ENCODE measurements at places on chromosomes 2 and 18.

- H3K4me1 ChIP-seq, result peaks cover 24% of the 10 kb centered on the region
- H3K27me3 ChIP-seq, result no peaks in the 10 kb centered on the region
- no peak for DNase-seq
- no peaks in the 10 kb centered on the region for H3K36me3 ChIP-seq
Measured at GRCh38 chr2:71832388-71832787, 315.3 kb downstream of the CYP26B1 start.

DNA sequence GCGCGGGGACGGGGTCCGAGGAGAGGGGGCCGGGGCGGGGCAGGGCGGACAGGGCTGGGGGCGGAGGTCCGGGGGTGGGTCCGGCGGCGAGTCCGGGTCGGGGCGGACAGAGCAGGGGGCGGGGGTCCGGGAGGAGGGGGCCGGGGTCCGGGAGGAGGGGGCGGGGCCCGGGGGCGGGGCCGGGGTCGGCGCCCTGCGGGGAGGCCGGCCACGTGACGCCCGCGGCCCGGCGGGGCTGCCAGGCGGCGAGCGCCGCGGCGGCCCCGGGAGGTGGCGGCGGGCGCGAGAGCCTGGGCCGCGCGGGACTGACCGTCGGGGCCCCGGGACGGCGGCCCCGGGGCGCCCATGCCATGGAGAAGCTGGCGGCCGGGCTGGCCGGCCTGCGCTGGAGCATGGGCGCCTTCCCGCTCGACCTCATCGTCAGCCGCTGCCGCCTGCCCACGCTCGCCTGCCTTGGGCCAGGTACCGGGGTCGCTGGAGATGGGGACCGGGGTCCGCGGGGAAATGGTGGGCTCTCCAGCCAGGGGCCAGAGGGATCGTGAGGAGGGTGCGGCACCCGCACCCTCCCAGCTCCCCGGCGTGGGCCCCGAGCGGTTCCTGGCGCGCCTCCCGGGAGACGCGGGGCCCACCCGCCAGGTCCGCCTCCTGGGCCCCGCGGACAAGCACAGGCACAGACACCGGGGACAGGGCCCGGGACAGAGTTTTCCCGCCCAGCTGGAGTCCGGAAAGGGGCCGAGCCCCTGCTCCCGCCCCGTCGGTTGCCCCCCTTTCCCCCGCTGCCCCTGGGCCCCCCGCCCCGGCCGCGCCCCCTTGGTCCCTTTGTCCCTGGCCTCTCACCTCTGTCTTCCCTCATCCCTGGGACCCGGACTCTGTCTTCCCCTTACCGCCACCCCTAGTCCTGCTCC, at the start of gene GAREM2:
TSS of gene GAREM2 (plus strand) at position 218 of the 905 bp plus-strand sequence. CDS start at position 351, 133 bp downstream.
- H3K4me3 ChIP-seq, result peak within 1 kb of the TSS; percentile 23
- H3K36me3 ChIP-seq, result no peaks in the 10 kb centered on the region
- peaks cover 13% of the 10 kb centered on the region for H3K4me1 ChIP-seq
- H3K27ac ChIP-seq, result no peak within 1 kb of the TSS

- H3K27ac ChIP-seq, result peak overlapping the region; percentile 42
- H3K27me3 ChIP-seq, result no peaks in the 10 kb centered on the region
- H3K4me1 ChIP-seq, result no peaks in the 10 kb centered on the region
- DNase-seq, result no peak
- H3K4me3 ChIP-seq, result no peak overlapping the region
Measured at GRCh38 chr2:189629531-189630453, 31.5 kb upstream of the ASNSD1 start.

GRCh38 chr18:8991155-8991554, 111.3 kb upstream of the NDUFV2 start:
- DNase-seq, result no peak
- H3K4me3 ChIP-seq, result no peak overlapping the region
- peaks cover 13% of the 10 kb centered on the region for H3K4me1 ChIP-seq
- H3K27me3 ChIP-seq, result no peaks in the 10 kb centered on the region

DNA sequence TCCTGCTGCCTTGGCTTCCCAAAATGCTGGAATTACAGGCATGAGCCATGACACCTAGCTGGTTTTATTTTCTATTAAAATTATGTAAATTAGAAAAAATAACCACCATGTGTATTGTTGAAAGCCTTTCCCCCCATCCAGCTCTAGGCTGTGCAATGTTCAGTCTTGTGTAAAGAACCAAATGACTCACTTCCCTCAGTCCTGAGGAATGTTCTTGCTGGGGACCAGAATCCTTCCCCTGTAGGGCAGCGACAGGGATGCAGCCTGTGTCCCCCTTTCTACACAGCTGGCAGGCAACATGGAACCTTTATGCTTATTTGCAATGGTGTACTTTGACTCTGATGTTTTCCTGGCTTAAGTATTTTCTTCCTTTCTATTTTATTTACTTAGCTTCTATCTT, 29.4 kb downstream of the AOX1 start:
- no peaks in the 10 kb centered on the region for H3K27me3 ChIP-seq
- no peaks in the 10 kb centered on the region for H3K4me1 ChIP-seq
- no peak for DNase-seq
- H3K27ac ChIP-seq, result no peak overlapping the region
- no peaks in the 10 kb centered on the region for H3K36me3 ChIP-seq

DNA sequence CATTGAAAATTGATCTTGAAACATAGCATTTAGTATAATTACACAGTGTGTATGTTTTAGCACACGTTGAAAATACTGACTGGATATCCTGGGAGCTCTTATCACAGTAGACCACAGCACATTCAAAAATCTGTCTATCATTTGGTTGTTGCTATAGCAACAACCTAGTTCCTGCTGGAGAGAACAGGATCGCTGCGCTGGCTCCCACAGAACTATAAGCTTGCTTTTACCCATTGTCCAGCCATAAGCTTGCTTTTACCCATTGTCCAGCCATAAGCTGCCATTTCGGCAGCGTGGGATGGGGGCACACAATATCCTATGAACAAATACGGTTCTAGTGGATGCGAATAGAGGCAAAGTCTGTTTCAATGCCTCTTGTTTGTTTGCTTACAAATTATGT, 70.4 kb upstream of the ST6GAL2 start:
- peaks cover 11% of the 10 kb centered on the region for H3K4me1 ChIP-seq
- no peak overlapping the region for H3K4me3 ChIP-seq
- H3K27me3 ChIP-seq, result no peaks in the 10 kb centered on the region
- DNase-seq, result no peak
- H3K27ac ChIP-seq, result no peak overlapping the region
